ENCODE measurements at places on chromosomes 1 and 21.

- DNase-seq = no peak
Measured at GRCh38 chr1:45007311-45007710, 3.8 kb downstream of the HECTD3 start.

DNA sequence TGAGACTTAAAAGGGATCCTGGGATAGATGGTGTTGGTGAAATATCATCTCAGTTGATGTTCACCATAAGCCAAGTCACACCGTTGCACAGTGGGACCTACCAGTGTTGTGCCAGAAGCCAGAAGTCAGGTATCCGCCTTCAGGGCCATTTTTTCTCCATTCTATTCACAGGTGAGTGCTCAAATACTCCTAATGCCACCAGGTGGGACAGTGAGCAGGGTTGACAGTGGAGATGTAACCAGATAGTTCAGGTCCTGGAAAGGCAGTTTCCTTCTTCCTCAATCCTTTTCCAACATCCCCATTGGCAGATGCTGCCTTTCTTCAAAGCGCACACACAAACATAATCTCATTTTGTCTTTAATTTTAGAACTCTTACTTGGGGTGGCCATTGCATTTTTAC lies 11.6 kb downstream of the CD160 start:
- DNase-seq = no peak

GRCh38 chr1:116311756-116312680 lies 61.0 kb upstream of the ATP1A1 start:
- DNase-seq = no peak

GRCh38 chr1:233957691-233958090 lies 53.2 kb downstream of the SLC35F3 start:
- DNase-seq = no peak

DNA sequence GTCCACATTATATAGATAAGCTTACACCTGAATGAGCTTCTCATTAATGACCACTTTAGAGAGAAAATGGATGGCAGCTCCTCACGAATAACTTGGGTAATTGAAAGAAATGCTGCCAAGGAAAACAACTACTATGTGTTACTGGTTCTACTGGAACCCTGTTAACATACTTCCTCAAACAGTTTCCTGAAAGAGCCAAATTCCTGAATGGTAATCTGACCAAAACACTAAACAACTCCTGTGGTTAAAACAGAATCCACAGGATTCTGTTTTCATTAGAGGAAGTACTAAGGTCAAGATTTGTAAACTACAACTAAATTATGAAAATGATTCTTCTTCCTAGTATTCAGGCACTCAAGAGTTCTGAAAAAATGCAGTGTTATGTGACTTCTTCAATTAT lies 107.2 kb downstream of the DNM3 start:
- no peak for DNase-seq

- DNase-seq = peak; percentile 20
Measured at GRCh38 chr1:154104433-154105082, 50.3 kb downstream of the NUP210L start.

DNA sequence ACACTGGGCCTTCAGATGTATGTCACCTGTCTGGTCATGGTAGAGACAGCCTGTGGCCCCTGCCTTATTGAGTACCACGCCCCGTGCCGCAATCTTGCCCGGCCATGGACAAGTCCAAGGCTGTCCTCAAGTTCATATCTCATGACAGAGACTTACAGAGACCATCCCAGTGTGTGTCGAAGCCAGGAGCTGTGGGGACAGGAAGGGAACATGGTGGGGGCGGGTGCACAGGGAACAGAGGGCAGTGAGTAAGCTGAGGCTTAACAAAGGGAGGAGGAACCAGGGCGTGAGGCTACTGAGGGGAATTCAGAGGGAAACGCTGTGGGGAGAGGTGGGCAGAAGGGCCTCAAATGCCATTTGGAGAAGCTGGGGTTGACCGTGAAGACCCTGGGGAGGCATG lies 75.8 kb downstream of the ALPL start:
- DNase-seq = no peak

GRCh38 chr1:93031711-93032110 lies 47.4 kb upstream of the MTF2 start:
- DNase-seq = no peak

Data from OCI-LY7 (cell line).